Osteoblast (primary cell): ENCODE measurements at places on chromosomes 12 and 14. TPM values are rescaled to one million over a fixed set of nuclear protein-coding genes. Genes with fewer than 3 reads are reported as not detected.
A peak's percentile ranks its signal among the peaks of the same experiment; 100 is the strongest.

- no peak for DNase-seq
These were observed 358.6 kb downstream of the EGLN3 start for GRCh38 chr14:33592297-33592696.

CMA1 gene
- total RNA-seq = not detected in 2 replicates

- DNase-seq = no peak
These were observed 260.9 kb downstream of the VRK1 start for GRCh38 chr14:97058074-97058467.

DNA sequence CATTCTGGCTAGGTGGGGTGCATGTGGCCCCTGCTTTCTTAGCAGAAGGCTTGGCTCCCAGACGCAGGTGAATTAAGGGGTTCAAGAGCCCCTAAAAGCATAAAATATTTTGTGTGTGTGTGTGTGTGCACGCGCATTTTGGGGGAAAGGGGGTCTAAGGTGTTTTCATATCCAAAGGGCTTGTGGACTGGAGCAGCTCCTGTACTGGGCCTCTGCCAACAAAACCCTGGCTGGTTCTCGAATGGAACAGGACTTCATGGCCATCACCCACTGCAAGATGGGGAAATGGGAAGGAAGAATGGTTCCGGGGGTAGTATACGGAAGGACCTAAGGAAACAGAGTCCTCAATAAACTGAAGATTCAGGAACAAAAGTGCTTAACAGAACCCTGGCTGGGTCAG is 3.9 kb upstream of the ATN1 start:
- DNase-seq = no peak

DNA sequence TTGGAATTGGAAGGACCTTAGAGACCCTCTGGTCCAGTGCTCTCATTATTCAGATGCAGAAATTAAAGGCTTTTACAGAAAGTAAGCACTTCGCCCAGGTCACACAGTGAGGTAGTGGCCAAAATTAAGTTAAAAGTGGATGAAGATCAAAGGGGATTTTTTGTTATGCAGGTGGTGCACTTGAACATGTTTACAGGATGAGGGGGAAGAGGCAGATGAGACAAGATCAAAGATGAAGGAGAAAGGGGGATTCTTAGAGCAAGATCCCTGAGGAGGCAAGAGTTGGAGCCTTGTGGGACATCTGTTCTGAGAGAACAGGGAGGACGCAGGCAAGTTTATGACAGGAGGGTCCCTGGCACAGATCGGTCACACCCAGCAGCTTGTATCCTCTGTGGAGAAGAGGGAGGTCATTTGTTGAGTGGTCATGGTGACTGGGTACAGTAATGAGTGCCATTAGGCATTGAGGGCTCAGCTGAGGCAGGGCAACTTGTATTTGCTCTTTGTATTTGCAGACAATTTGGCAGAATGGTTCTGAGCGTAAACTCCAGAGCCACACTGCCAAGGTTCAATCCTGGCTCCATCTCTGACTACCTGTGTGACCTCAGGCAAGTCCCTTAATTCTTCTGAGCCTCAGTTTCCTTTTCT is 84.0 kb downstream of the BORCS5 start:
- no peak for DNase-seq

GRCh38 chr12:17381211-17381610 is 708.8 kb downstream of the RERGL start:
- DNase-seq = no peak

DNA sequence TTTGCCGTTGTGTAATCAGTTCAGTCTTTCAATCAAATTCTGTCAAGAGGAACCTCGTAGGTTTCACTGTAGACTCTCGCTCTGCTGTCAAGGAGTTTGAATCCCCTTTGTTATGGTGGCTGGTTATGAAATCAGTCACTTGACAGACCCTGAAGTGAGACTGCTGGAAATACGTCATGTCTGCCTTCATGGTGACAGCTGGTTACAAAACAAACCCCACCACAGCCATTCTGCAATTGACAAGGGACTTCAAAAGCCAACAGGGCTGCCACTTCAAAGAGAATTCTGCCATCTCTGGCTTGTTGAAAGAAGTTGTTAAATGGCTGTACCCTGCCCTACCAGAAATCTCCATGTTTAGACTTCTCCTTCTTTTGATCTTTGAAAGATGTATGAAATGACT is 286.9 kb downstream of the ERC1 start:
- DNase-seq = no peak

DNA sequence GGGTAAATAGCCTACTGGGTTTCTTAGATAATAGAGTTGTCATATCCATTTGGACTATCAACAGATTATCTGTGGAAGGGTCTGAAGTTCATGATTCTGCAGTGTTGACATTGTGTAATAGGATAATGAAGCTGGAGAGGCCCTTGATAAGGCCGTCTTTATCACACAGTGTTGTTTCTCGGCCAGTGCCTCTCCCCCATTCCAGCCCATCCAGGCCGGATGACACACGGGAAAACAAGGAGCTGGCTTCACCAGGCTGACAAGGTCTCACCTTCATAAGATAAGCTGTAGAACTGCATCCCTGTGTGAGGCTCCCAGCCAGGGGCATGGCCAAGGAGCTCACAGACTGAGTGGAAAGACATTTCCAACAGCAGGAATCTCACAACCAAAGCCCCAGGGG is 8.7 kb upstream of the EML1 start:
- DNase-seq = no peak

DNA sequence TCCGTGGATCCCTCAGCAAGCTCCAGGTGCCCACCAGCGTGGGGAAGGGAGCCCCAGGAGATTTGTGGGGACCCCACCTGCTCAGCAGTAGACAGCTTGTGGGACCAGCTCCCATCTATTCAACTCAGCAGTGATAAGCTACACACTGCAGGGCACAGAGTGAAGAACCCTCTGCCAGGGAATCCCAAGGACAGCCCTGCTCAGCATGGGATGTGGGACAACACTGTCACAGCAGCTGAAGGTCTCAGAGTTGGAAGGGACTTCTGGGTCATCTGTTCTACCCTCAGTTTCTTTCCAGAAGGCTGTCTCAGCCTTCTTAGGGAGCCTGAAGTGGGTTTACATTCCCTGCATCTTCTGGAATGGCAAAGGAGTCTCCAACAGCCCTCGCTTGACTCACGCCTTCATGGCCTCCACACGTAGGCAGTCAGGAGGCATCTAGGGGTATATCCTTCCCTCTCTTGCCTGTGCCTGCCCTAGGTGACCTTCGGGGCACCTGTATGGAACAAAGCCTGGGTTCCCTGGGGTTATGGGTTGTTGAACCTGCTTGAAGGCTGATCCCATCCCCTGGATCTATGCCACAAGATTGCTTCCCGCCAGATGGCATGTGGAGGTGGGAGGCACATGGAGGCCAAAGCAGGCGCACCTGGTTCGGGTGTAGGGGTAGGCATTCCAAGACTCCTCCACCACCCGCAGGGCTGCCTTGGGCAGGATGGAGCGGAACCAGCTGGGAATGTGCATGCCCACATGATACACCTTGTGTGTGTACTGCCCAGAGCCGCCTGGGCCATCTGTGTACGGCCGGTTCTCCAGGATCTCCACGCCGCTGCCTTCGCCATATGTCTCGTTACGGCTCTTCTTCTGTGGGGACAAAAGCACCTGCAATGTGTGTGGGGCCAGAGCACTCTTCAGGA is 33.0 kb downstream of the ARL6IP4 start:
- DNase-seq = peak; percentile 63

DNA sequence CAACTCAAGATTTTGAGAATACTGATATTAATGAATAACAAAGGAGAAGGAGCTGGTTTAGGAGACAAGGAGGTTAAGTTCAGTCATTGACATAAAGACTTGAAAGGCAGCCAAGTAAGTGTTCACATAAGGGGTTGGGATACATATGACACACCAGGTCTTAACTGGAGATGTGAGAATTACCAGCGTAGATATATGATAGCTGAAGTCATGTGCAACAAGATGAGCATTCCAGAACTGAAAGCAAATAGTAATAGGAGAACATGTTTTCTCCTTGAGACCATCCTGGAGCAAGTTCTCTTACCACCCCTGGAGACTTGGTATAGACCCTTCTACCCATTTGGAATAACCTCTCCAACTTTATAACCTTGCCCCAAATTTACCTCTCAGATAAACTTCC is 43.3 kb upstream of the NPFF start:
- DNase-seq = no peak

DNA sequence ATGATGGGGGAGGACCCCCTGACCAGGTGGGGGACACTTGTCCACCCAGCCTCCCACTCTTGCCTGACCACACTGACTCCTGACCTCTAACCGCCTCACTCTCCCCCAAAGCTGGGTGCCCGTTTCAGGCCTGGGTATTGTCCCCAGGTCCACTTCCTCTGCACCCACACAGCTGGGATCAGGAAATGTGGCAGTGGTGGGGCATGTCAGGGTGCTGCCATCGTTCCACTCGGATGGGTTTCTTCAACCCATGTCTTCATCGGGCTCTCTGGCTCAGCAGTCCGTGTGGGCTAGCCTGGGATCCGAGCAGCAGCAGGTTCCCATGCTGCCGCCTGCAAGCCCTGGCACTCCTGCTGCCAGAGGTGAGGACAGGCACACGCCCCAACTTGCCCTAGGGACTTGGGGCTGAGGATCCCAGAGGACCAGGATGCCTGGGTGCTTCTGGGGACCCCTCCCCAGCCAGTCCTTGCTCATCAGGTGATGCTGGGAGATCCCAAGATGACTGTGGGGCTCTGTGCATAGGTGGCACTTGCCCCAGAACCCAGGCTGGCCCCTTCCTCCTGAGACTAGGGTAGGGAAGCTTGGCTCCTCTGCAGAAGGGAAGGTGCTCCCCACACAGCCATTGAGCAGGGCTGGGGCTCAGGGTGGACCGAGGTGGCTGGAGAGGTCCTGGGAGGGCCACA is 2.9 kb upstream of the CLBA1 start:
- peak; percentile 74 for DNase-seq

GRCh38 chr14:64928239-64929013 is 14.1 kb downstream of the GPX2 start:
- no peak for DNase-seq

DNA sequence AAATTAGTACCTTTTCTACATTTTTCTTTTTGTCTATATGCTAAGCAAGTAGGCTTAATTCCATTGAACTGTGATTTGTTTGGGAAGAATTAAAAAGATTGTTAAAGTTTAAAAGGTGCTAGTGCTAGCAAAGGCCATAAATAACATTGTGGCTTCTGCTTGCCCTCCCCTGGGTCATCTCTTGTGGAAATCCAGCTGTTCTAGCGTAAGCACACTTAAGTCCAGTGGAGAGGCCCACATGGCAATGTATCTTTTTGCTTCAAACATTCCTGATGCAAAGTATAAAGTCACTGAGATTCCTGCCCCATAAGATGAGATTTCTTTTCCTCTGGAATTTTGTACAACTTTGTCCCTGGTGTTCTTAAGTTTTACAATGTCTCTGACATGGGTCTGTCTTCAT is 14.4 kb upstream of the ERGIC2 start:
- no peak for DNase-seq

GZMB gene
- not detected in 2 replicates for total RNA-seq

ZFYVE1 gene
- 30.8 and 38.0 TPM in 2 replicates for total RNA-seq
